CD4-positive, CD25-positive, alpha-beta regulatory T cell (primary cell): ENCODE measurements at places on chromosomes 2 and 18. TPM values are rescaled to one million over a fixed set of nuclear protein-coding genes. Genes with fewer than 3 reads are reported as not detected.

- no peaks in the 10 kb centered on the region for H3K27me3 ChIP-seq
- DNase-seq = no peak
- no peaks in the 10 kb centered on the region for H3K4me1 ChIP-seq
- no peak overlapping the region for H3K4me3 ChIP-seq
- H3K27ac ChIP-seq = no peak overlapping the region
- H3K36me3 ChIP-seq = no peaks in the 10 kb centered on the region
Measured at GRCh38 chr2:119175517-119175916, 17.0 kb upstream of the C1QL2 start.

The CCDC178 gene
- polyA plus RNA-seq = not detected

The TFPI gene
- polyA plus RNA-seq = not detected

The ADGRF3 gene
- polyA plus RNA-seq = 0.23 TPM

The ABHD1 gene
- polyA plus RNA-seq = 1.2 TPM
